ENCODE measurements at places on chromosomes 11 and 22. TPM values are rescaled to one million over a fixed set of nuclear protein-coding genes. Genes with fewer than 3 reads are reported as not detected.

GRCh38 chr11:9849389-9849788 is 185.5 kb downstream of the SWAP70 start:
- no peak overlapping the region for H3K4me3 ChIP-seq
- H3K27me3 ChIP-seq, result no peaks in the 10 kb centered on the region
- H3K36me3 ChIP-seq, result peaks cover 3% of the 10 kb centered on the region
- DNase-seq, result no peak
- H3K4me1 ChIP-seq, result no peaks in the 10 kb centered on the region
- H3K27ac ChIP-seq, result no peak overlapping the region

DNA sequence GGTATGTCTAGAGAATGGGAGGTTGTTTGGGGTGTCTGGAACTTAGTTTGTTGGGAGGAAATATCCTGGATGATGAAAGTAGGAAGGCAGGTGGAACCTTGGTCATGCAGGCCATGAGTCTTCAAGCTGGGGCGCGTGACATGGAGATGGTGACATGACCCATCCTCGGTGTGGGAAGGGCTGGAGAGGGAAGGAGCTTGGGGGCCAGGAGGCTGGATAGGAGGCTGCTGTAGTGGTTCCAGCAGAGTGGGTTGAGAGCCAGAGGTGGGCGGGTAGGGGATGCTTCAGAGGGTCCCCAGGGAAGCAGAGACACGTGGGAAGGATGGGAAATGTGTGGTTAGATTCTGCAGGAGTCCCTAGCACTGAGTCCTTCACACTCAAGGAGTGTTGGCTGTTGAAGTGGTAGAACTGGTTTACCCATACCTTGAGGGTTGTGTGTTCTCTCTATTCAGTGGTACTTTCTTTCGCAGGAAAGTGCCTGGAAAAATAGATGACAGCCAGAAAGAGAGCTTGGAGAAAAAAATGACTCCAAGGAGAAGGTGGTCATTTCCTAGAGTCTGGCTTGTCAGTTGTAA is 56.8 kb downstream of the LDLRAD3 start:
- no peaks in the 10 kb centered on the region for H3K36me3 ChIP-seq
- no peak overlapping the region for H3K4me3 ChIP-seq

GRCh38 chr11:13669544-13670488 is 1.3 kb downstream of the FAR1 start:
- peak overlapping the region; percentile 89 for H3K4me3 ChIP-seq
- peak overlapping the region; percentile 74 for H3K27ac ChIP-seq
- H3K27me3 ChIP-seq, result no peaks in the 10 kb centered on the region
- no peak for DNase-seq

GRCh38 chr11:555780-556661 is 4.5 kb downstream of the LMNTD2 start:
- H3K36me3 ChIP-seq, result no peaks in the 10 kb centered on the region
- H3K4me3 ChIP-seq, result no peak overlapping the region
- H3K27me3 ChIP-seq, result no peaks in the 10 kb centered on the region
- peaks cover 36% of the 10 kb centered on the region for H3K4me1 ChIP-seq
- no peak for DNase-seq

DNA sequence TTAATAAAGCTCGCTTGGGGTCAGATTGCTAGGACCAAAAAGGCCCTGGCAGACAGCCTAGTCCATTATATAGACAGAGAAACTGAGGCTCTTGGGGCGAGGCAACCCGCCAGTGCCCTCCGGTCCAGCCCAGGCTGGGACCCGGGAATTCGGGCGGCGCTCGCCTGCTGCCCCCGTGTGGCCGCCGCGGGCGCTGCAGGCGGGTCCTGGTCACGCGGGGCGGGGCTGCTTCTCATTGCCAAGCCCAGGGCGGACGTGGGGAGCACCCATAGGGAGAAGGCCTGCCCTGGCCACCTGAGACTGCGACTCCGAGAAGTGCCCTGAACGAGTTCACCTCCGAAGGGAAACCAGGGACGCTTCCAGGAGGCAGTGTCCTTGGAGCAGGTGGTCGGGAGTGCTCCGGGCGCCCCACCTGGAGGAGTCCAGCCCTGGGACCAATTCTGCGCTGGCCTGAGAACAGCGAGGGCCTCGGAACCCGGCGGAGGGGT is 36.0 kb upstream of the CSNK1E start:
- H3K4me3 ChIP-seq, result no peak overlapping the region
- H3K27ac ChIP-seq, result no peak overlapping the region
- peaks cover 8% of the 10 kb centered on the region for H3K4me1 ChIP-seq
- no peaks in the 10 kb centered on the region for H3K27me3 ChIP-seq
- DNase-seq, result peak; percentile 51

- no peaks in the 10 kb centered on the region for H3K4me1 ChIP-seq
- DNase-seq, result no peak
- H3K4me3 ChIP-seq, result no peak overlapping the region
Measured at GRCh38 chr11:59801981-59802638, 8.5 kb downstream of the MRPL16 start.

GRCh38 chr11:67626970-67627369 is 2.8 kb downstream of the NUDT8 start:
- peaks cover 19% of the 10 kb centered on the region for H3K4me1 ChIP-seq
- H3K36me3 ChIP-seq, result no peaks in the 10 kb centered on the region
- no peak overlapping the region for H3K27ac ChIP-seq
- no peak overlapping the region for H3K4me3 ChIP-seq
- no peaks in the 10 kb centered on the region for H3K27me3 ChIP-seq
- DNase-seq, result no peak

DNA sequence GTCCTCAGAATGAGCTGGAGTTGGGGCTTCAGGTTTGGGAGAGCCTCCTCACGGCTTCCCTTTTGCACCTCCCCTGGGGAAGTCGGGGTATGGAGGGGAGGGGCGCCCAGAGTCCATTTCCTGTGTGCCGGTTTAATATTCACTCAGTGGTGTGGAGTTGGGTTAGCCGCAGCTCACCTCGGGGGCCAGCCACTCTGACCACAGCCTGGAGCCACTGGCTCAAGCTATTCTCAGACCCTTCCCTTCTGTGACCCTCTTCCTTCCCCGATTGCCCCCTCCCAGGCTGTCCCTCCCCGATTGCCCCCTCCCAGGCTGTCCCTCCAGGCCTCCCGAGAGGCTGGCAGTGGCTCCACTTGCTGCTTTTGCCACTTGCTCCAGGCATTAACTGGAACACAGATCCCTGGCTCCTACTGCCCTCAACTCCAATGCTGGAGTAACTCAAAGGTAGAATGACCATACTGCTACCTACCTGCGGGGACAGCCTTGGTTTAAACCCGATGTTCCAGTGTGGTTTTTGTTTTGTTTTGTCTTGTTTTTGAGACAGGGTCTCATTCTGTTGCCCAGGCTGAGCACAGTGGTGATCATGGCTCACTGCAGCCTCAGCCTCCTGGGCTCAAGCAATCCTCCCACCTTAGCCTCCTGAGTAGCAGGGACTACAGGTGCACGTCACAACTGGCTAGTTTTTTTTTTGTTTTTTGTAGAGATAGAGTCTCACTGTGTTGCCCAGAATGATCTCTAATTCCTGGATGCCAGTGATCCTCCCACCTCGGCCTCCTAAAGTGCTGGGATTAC is 29.3 kb downstream of the RPUSD4 start:
- no peaks in the 10 kb centered on the region for H3K27me3 ChIP-seq
- no peak for DNase-seq
- no peak overlapping the region for H3K27ac ChIP-seq
- H3K36me3 ChIP-seq, result no peaks in the 10 kb centered on the region

DNA sequence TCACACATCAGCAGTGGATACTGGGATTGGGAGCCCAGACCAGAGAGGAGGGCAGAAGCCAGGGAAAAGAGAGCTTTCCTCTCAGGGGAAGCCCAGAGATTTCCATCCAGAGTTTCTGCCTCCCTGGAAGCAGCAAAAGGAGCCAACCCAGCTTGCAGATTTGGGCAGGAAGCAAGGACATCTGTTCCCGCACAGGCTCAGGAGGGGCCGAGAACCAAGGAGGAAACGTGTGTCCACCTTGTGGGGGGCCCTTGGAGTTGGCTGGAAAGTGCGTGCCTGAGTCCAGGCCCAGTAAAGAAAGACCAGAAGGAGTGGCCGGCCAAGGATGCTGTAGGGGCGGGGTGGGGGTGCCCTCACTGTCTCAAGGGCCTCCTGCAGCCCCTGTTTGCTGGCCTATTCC is 6.0 kb upstream of the NPTXR start:
- H3K4me3 ChIP-seq, result no peak overlapping the region
- H3K36me3 ChIP-seq, result no peaks in the 10 kb centered on the region
- no peak overlapping the region for H3K27ac ChIP-seq

DNA sequence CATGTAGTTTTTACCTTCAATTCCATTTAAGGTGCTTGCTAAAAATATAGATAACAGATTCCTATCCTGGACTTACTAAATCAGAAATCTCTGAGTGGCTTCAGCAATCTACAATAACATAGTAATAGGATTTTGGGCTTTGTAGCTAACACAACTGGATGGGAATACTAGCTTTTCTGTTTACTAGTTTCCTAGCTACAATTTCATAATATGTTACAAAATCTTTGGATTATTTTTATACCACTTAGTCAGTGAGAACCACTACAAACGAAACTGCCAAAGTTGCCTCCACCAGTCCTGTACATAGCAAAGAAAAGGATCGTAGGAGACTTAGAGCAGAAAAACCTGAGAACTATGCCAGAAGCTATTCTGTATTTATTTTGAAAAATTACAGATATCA is 87.7 kb upstream of the ANO3 start:
- H3K4me3 ChIP-seq, result no peak overlapping the region
- H3K27me3 ChIP-seq, result no peaks in the 10 kb centered on the region
- H3K4me1 ChIP-seq, result no peaks in the 10 kb centered on the region
- H3K27ac ChIP-seq, result no peak overlapping the region
- no peaks in the 10 kb centered on the region for H3K36me3 ChIP-seq
- DNase-seq, result no peak

- no peak overlapping the region for H3K4me3 ChIP-seq
- H3K27ac ChIP-seq, result no peak overlapping the region
- H3K27me3 ChIP-seq, result no peaks in the 10 kb centered on the region
- DNase-seq, result no peak
- H3K4me1 ChIP-seq, result peaks cover 3% of the 10 kb centered on the region
- H3K36me3 ChIP-seq, result peaks cover 11% of the 10 kb centered on the region
Measured at GRCh38 chr11:33045551-33046255, 6.3 kb downstream of the TCP11L1 start.

- DNase-seq, result no peak
- H3K36me3 ChIP-seq, result no peaks in the 10 kb centered on the region
- no peaks in the 10 kb centered on the region for H3K4me1 ChIP-seq
- no peak overlapping the region for H3K4me3 ChIP-seq
- H3K27me3 ChIP-seq, result no peaks in the 10 kb centered on the region
Measured at GRCh38 chr11:44661311-44661717, 65.4 kb upstream of the TSPAN18 start.

GRCh38 chr11:67496113-67496512 is 9.1 kb downstream of the PITPNM1 start:
- H3K4me1 ChIP-seq, result no peaks in the 10 kb centered on the region
- H3K27ac ChIP-seq, result no peak overlapping the region
- H3K36me3 ChIP-seq, result peaks cover 57% of the 10 kb centered on the region
- no peak for DNase-seq
- H3K4me3 ChIP-seq, result no peak overlapping the region

GRCh38 chr11:70203751-70204465 is 812 bp downstream of the FADD start:
- peaks cover 38% of the 10 kb centered on the region for H3K4me1 ChIP-seq
- H3K27ac ChIP-seq, result peak overlapping the region; percentile 88
- peak overlapping the region; percentile 98 for H3K4me3 ChIP-seq
- peaks cover 36% of the 10 kb centered on the region for H3K36me3 ChIP-seq
- peak; percentile 80 for DNase-seq

DNA sequence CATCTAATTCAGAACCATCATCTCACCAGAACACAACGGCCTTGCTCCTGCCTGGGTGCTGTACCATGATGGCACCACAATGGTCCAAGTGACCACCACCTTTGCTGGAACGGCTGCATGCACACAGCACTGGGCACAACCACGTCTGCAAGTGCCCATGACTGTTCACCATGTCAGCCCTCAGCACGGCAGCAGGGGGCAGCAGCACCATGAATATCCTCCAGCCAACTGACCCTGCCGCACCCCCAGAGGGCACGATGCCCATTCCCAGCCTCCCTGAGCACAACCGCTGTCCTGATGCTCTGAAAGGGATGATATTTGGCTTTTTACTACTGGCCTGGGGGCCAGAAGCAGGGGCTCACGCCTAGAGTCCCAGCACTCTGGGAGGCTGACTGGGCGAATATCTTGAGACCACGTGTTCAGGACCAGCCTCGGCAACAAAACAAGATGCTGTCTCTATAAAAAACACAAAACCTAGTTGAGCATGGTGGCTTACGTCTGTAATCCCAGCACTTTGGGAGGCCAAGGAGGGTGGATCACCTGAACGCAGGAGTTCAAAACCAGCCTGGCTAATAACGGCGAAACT is 25.7 kb downstream of the DRD4 start:
- H3K27ac ChIP-seq, result no peak overlapping the region
- no peak overlapping the region for H3K4me3 ChIP-seq
- no peaks in the 10 kb centered on the region for H3K27me3 ChIP-seq
- peaks cover 25% of the 10 kb centered on the region for H3K36me3 ChIP-seq
- peak; percentile 18 for DNase-seq
- no peaks in the 10 kb centered on the region for H3K4me1 ChIP-seq

- DNase-seq, result no peak
- no peaks in the 10 kb centered on the region for H3K4me1 ChIP-seq
- H3K36me3 ChIP-seq, result no peaks in the 10 kb centered on the region
- H3K4me3 ChIP-seq, result no peak overlapping the region
- no peak overlapping the region for H3K27ac ChIP-seq
- peaks cover 23% of the 10 kb centered on the region for H3K27me3 ChIP-seq
Measured at GRCh38 chr22:18065256-18065655, 12.5 kb upstream of the PEX26 start.

GRCh38 chr11:19931141-19931770 is 218.6 kb downstream of the NAV2 start:
- no peaks in the 10 kb centered on the region for H3K36me3 ChIP-seq
- DNase-seq, result no peak
- H3K27me3 ChIP-seq, result no peaks in the 10 kb centered on the region
- no peak overlapping the region for H3K27ac ChIP-seq
- no peak overlapping the region for H3K4me3 ChIP-seq

- H3K27me3 ChIP-seq, result no peaks in the 10 kb centered on the region
- no peaks in the 10 kb centered on the region for H3K4me1 ChIP-seq
Measured at GRCh38 chr22:48436201-48436931, 1391.3 kb downstream of the BRD1 start.

GRCh38 chr11:110317516-110317932 is 21.1 kb upstream of the RDX start:
- H3K4me1 ChIP-seq, result no peaks in the 10 kb centered on the region
- H3K27ac ChIP-seq, result no peak overlapping the region
- H3K4me3 ChIP-seq, result no peak overlapping the region
- no peak for DNase-seq
- H3K36me3 ChIP-seq, result no peaks in the 10 kb centered on the region
- no peaks in the 10 kb centered on the region for H3K27me3 ChIP-seq

GRCh38 chr22:17699696-17700340 is 61.3 kb downstream of the BCL2L13 start:
- no peak overlapping the region for H3K27ac ChIP-seq
- H3K27me3 ChIP-seq, result no peaks in the 10 kb centered on the region
- no peak overlapping the region for H3K4me3 ChIP-seq
- no peak for DNase-seq

- no peak overlapping the region for H3K4me3 ChIP-seq
- H3K36me3 ChIP-seq, result no peaks in the 10 kb centered on the region
- H3K4me1 ChIP-seq, result no peaks in the 10 kb centered on the region
- no peaks in the 10 kb centered on the region for H3K27me3 ChIP-seq
Measured at GRCh38 chr11:23725752-23726151, 771.1 kb upstream of the LUZP2 start.

MUC6 gene
- 0.23 TPM for polyA plus RNA-seq

ANO1 gene
- polyA plus RNA-seq, result not detected

CTSW gene
- polyA plus RNA-seq, result 35.9 TPM

RNF121 gene
- polyA plus RNA-seq, result 10.6 TPM

POTEH gene
- not detected for polyA plus RNA-seq

CSF2RB gene
- 10.6 TPM for polyA plus RNA-seq

MMP1 gene
- polyA plus RNA-seq, result not detected

CBLIF gene
- not detected for polyA plus RNA-seq

CENPM gene
- polyA plus RNA-seq, result 75.7 TPM

LMNTD2 gene
- 1.4 TPM for polyA plus RNA-seq

TREH gene
- polyA plus RNA-seq, result not detected

NEFH gene
- 0.30 TPM for polyA plus RNA-seq

PKP3 gene
- polyA plus RNA-seq, result 0.75 TPM

SGSM1 gene
- polyA plus RNA-seq, result 0.47 TPM
